Memory B cell (primary cell): ENCODE measurements at places on chromosomes 11 and 22.

GRCh38 chr22:41397143-41397811, 15.5 kb downstream of the TEF start:
- DNase-seq: no peak

DNA sequence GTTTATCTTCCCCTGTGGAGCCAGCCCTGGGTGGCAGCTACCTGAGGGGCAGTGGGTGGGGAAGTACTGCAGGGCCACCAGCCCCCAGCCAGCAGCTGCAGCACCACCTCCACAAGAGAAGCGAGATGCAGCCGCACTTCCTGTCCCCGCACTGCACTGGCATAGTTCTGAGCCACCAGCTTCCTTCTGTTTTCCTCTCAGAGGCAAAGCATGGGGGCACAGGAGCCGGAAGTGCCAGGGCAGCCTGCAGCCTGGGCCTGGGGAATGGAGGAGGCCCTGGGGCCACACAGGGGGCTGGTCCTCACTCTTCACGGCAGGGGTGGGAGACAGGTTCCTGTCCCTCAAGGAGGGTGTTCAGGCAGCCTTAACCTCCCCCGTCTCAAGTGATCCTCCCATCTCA, 11.9 kb upstream of the SH3BP1 start:
- DNase-seq: no peak

DNA sequence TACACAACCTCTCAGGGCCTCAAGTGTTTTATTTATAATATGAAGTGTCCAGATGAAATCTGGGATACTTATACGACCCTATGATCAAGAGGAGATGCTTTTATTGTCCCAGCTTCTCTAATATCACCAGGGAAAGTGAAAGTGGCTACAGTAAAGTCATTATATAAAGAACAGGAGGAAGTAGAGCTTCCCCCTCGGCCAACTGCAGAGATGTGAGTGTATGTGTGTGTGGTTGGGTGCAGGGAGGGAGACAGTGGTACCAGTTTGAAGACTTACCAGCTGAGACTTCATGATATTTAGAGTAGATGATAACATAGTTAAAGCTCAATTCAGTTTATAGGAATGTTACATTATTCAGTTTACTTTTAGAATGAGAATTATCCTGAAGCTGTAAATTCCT, 373.6 kb upstream of the DDI1 start:
- peak; percentile 14 for DNase-seq

- DNase-seq: no peak
Measured at GRCh38 chr11:35111161-35112055, 27.6 kb upstream of the CD44 start.

DNA sequence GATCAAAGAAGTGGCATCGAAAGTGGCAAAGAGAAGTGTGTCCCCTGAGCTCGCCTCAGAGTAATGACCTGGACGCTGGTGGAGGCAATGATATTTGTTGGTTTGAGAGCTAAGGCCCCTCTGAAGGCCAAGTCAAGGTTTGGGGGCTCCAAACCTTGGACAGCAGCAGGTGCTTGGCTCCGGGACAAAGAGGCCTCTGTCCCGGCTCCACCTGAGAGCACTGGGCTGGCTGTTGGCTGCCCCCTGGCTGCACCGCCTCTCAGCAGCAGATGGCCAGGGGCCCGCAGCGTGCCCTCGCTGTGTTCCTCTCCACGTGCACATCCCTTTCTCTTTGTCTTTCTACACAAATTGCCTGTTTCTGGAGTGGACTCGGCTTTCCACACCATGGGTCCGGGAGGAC, 301.3 kb downstream of the NTM start:
- no peak for DNase-seq

- no peak for DNase-seq
Measured at GRCh38 chr11:105783216-105783615, 173.3 kb downstream of the GRIA4 start.

DNA sequence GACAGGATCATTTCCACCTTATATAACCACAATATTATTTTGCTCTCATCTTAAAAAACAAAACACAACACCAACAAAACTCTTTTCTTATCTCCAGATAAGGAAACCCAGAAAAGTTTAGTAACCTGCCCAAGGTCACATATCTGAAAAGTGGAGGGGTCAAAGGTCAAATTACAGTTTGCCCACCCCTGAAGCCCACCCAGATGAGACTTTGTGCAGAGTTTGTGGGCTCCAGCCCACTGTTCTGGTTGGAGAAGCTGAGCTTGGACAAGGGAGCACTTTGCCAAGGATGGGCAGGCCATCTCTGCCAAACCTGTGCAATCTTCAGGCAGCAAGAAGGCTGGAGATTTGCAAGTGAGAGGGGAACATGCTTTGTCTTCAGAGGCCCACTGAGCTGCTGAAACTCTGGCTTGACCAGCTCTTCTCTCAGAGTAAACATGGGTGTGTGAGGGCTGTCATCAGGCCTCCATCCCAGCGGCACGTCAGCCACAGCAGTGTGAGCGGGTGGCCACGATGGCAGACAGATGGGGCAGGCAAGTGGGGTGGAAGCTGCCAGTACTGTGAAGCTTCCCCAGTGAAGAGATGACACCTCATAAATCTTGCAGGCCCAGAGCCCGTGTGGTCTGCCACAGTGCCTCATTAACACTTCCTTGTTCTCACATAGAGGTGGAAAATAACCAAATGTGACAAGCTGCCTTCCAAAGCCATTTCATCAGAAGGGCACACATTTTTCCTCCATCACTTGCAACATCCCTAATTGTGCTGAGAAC, 111.8 kb downstream of the CCDC81 start:
- no peak for DNase-seq

DNA sequence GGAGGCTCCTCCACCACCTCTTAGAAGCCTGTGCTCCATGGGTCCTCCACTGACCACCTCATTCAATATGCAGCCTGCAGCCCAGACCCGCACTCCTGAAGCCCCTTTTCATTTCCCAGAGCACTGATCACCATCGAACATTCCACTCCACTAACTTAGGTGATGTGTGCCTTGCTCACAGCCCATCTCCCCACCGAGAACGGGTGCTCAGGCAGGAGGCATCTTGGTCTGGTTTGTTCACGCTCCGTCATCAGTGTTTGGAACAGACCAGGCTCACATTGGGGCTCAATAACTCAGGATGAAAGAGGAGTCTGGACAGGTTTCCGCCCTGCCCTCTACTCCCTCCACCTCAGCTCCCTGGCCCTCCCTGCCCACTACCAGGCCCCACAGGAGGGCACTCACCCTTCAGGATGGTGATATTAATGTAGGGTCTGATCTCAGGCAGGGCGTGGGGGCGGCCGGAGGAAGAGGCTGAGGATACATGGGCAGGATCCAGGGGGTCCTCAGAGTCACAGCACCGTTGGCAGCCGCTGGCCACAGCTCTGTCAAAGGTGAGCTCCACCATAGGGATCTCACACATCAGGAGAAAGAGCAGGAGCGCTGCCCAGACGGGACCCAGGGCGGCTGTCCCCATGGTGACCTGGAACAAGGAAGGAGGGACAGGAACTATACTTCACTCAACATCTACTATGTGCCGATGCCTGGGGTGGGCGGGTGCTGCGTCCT, 3.1 kb downstream of the C1QTNF6 start:
- DNase-seq: no peak

DNA sequence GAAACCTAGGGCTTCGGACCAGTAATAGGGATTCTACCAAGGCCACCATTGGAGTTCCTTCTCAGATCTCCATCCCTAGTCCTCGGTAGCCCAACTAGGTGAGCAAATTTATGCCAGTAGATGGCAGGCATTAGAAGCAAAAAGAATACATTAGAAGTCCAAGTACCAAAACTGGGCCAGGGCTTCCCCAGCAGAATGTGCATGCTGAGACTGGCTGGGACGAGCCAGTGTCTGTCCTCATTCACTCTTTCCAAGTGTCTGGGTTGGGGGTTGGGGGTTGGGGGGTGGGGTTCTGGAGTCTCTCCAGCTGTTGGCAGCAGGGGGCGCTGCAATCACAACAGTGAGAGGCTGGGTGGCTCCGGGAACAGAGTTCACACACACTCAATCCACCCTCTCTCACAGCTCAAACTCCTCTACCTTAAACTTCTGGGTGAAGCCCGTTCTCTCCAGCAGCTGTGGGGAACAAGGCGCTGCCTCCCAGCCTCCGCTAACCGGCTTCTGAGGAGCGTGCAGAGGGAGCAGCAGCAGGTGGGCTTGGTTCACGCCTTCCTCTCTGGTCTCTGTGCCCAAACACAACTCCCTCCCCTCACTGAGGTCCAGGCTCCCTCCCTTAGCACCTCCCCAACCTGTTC, 57.5 kb downstream of the BTG4 start:
- no peak for DNase-seq

- no peak for DNase-seq
Measured at GRCh38 chr11:122100037-122100755, 15.8 kb downstream of the BLID start.

DNA sequence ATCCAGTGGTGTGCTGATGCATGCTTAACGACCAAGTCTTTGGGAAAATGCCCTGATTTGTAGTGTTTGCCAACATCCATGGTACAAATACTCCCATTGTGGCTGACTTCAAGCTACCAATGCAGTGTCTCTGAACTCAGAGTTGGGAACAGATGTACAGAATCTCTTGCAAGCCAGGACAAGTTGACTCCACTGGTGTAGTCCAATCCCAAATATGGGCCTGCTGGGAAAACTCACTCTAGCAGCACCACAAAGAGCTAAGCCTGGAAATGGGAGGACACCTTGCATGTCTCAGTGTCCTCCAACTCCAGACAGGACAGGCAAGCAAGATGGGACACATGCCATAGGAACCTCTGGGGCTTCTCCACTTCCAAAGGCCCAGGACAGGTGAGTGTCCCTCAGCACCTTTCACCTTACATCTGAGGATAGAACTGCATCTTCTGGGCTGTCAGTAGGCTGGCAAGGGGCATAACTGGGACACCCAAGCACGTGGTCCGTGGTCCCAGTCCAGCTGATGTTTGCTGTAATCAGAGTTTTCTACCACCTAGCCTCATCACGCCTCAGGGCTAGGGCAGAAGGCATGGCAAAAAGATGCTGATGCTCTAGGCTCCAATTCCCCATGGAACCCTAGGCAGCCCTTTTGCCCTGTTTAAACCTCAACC, 6.5 kb downstream of the LMO1 start:
- DNase-seq: no peak

DNA sequence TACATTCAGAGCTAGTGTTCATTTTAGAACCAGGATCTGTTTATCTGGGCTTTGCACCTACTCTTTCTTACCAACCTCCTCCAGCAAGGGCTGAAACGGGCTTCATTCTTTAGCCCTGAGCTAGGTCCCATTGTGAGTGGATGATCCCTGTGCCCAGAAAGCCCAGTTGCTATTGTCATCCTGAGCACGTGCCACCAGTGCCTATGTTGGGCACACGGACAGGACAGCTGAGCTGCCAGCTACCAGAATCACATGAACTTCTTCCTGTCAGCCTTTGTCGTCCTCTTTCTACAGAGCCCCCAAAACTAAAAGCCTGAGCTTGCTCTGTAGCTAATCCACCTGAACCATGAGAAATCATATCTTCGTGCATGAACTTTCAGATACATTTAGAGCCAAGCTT, 74.4 kb upstream of the NTM start:
- DNase-seq: no peak

DNA sequence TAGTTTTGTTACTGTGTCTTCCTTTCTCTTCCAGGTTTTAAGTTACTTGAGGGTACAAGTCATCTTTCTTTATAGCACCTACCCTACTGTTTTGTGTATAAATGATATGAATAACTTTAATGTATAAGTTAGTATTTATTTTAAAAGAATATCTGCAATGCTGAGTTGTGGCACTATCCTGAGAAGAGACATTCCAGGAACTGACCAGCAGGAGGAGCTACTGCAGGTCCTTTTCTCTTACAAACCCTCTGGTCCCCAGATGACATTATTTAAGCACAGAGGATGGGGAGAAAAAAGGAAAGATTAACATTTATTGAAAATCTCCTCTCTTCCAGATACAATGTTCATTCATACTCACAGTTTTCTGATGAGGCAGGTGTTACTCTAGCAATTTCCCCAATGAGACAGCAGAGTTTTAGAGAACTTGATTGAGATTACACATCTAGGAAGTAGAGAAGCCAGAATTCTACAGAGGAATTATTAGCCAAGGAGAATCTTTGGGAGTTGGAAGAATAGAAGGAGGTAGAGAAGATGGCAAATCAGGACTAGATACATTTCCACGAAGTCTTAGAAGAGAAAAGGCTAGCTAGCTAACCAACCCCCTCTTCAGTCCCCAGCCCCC, 541.2 kb upstream of the API5 start:
- DNase-seq: no peak

GRCh38 chr22:17243524-17243923, 24.3 kb upstream of the ADA2 start:
- DNase-seq: peak; percentile 52

GRCh38 chr22:27972732-27973698, 54.0 kb upstream of the PITPNB start:
- DNase-seq: no peak

DNA sequence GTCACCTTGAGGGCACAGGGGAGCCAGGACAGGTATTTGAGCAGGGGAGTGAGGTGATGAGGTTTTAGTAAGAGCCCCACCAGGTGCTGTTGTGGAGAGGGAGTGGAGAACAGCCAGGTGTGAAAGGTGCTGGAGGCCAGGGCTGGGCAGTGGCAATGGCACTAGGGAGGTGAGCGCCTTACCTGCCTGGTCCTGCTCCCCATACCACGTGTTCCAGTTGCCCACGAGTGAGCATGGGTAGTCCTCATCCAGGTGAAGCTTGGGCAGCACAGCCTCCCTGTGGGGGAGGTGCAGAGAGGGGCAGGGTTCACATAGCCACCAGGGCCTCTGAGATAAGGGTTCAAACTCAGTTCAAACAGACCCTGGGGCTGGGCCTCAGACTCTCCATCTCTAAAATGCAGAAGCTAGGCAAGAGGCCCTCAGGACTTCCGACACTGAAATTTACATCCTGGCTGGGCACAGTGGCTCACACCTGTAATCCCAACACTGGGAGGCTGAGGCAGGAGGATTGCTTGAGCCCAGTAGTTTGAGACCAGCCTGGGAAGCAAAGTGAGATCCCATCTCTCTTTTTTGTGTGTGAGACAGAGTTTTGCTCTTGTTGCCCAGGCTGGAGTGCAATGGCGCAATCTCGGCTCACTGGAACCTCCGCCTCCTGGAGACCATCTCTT, 11.8 kb downstream of the NIPSNAP1 start:
- DNase-seq: no peak
